ENCODE measurements at places on chromosomes 1 and 21. TPM values are rescaled to one million over a fixed set of nuclear protein-coding genes. Genes with fewer than 3 reads are reported as not detected.

Gene CCDC27
- total RNA-seq, result not detected

Gene EPS8L3
- total RNA-seq, result not detected

Gene SLC1A7
- total RNA-seq, result not detected

Gene SLC30A10
- not detected for total RNA-seq

Gene RRP15
- total RNA-seq, result 50.5 TPM

Gene KCNJ9
- not detected for total RNA-seq

Gene ERMAP
- 3.2 TPM for total RNA-seq

GRCh38 chr1:153100245-153100644 is 5.9 kb upstream of the SPRR2E start:
- H3K4me3 ChIP-seq, result no peak overlapping the region
- no peaks in the 10 kb centered on the region for H3K4me1 ChIP-seq
- peaks cover 15% of the 10 kb centered on the region for H3K27me3 ChIP-seq
- DNase-seq, result no peak
- H3K36me3 ChIP-seq, result no peaks in the 10 kb centered on the region

GRCh38 chr21:44058981-44059380 is 46.9 kb downstream of the TRAPPC10 start:
- no peaks in the 10 kb centered on the region for H3K27me3 ChIP-seq
- no peak for DNase-seq
- H3K27ac ChIP-seq, result no peak overlapping the region
- peaks cover 26% of the 10 kb centered on the region for H3K4me1 ChIP-seq

- H3K4me1 ChIP-seq, result peaks cover 64% of the 10 kb centered on the region
- no peak overlapping the region for H3K4me3 ChIP-seq
- H3K27ac ChIP-seq, result peak overlapping the region; percentile 8
These were observed 13.8 kb downstream of the LMNA start for GRCh38 chr1:156128308-156128653.

DNA sequence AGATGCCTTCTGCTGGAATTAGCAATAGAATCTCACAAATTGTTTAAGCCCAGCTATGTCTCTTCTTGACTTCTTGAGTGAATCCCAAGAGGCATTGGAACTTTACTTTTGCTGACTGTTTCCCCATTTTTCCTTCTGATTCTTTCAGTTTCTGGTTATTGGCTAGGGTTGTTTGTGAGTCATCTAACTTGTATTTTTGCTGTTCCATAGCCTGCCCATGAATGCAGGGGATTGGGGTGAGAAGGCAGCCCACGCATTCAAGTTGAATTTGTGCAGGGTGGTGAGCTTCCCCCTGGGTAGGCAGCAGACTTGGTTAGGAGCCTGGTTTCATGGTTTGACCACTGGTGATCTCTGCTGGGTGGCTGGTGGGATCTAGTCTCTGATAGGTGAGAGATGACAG is 10.4 kb upstream of the KLF17 start:
- H3K27me3 ChIP-seq, result peaks cover 12% of the 10 kb centered on the region
- no peaks in the 10 kb centered on the region for H3K36me3 ChIP-seq
- H3K4me1 ChIP-seq, result peaks cover 4% of the 10 kb centered on the region
- DNase-seq, result no peak

Measured in activated naive CD8-positive, alpha-beta T cell treated with anti-CD3 and anti-CD28 coated beads for 36 hours (primary cell).